ENCODE measurements at places on chromosomes 6 and 20.

DNA sequence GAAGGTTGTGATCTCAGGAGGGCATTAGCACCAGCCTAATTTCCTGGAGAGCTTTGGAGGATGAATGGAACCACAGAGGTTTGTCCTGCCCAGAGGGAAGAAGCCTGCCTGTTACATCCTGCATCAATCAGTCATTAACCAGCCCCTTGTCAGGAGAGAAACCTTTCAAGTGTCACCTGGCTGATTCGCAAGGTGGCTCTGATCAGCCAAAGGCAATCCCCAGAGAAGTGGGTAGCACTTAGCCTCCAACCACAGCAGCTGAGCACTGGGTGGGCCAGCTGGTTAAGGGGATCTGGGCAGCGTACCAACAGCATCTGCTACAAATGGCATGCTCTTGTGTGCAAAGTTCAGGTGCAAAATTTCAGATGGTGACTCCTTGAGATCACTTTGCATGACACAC is 26.9 kb downstream of the ANKEF1 start:
- no peak overlapping the region for H3K27ac ChIP-seq
- H3K27me3 ChIP-seq: no peaks in the 10 kb centered on the region
- H3K4me3 ChIP-seq: no peak overlapping the region
- H3K4me1 ChIP-seq: no peaks in the 10 kb centered on the region

- H3K4me3 ChIP-seq: no peak overlapping the region
- no peak for DNase-seq
- no peaks in the 10 kb centered on the region for H3K27me3 ChIP-seq
- H3K27ac ChIP-seq: no peak overlapping the region
Measured at GRCh38 chr20:37687478-37687805, 6.4 kb upstream of the CTNNBL1 start.

DNA sequence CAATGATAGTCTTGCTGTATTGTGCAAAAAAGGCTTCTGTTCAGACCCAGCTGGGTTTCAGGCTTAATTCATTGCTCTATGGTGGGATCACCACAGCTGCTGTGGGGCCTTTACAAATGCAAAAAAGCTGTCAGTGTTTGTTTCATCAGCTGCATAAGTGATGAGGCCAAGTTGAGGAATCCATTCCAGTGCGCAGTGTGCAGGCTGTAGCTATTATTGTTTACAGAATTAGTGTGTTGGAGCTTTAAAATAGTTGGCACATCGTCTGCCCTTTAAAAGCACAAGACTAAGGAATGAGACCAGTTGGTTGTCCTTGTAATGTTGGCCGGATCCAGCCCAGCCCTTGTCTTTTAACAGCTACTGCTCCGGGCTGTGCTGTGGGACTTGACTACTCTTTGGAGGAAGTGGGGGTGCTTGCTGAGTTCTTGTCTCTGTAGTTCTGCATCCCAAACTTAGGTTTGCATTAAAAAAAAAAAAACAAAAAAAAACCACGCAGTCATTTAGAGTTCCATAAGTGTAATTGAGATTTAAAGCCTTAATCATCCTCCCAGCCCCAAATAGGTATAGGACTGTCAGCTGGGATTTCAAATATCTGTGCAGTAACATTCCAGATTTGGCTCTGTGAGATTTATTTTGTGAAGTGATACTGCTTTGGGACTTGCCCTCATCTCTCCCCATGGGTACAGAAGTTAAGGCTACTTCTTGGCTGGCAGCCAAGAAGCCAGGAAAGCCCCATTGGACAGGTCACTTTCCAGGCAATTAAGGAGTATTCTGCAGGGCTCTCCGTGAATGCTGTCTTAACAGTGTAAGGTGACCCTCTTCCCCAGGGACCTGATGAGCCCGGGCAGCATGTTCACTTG is 19.3 kb downstream of the JARID2 start:
- no peaks in the 10 kb centered on the region for H3K27me3 ChIP-seq
- no peaks in the 10 kb centered on the region for H3K36me3 ChIP-seq
- peaks cover 11% of the 10 kb centered on the region for H3K4me1 ChIP-seq
- H3K4me3 ChIP-seq: no peak overlapping the region
- DNase-seq: no peak

DNA sequence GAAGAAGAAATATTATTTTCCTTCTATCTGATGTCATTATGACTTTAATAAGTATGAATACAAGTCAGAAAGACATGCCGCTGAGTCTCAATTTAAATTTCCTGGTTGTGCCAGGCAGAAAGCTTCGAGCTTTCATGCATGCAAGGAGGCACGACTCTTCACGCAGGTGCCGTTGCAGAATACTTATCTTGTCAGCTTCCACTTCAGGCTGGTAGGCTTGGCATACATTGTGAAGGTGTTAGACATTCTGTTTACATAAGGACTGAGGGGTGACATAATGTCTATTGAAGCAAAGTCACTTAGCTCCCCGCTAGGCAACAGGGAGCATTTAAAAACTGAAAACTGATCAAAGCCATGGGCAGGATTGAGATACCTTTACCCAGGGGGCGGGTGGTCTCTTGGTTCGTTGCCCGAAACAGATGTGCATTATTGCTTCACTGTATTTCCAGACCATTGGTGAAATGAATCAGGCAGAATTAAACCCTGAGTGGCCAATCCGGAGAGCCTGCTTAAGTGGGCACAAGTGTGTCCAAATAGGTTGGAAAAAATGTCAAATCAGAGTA is 16.4 kb downstream of the BMP6 start:
- no peaks in the 10 kb centered on the region for H3K27me3 ChIP-seq
- no peak overlapping the region for H3K27ac ChIP-seq
- H3K4me1 ChIP-seq: no peaks in the 10 kb centered on the region
- H3K4me3 ChIP-seq: no peak overlapping the region

DNA sequence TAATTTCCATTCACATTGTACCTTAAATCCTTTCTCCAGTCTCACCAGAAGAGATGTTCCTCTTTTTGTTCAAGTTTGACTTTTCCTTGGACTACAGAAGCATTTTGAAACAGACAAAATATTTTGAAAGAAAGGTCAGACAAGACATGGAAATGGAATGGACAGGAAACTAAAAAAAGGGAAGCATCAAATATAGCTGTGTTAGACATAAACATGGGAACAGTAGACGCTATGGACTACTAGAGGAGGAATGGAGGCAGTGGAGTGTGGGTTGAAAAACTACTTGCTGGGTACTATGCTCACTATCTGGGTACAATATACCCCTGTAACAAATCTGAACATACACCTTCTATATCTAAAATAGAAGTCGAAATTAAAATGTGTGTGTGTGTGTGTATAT is 4.1 kb upstream of the FAM135A start:
- H3K27ac ChIP-seq: no peak overlapping the region
- no peaks in the 10 kb centered on the region for H3K4me1 ChIP-seq
- H3K36me3 ChIP-seq: no peaks in the 10 kb centered on the region

DNA sequence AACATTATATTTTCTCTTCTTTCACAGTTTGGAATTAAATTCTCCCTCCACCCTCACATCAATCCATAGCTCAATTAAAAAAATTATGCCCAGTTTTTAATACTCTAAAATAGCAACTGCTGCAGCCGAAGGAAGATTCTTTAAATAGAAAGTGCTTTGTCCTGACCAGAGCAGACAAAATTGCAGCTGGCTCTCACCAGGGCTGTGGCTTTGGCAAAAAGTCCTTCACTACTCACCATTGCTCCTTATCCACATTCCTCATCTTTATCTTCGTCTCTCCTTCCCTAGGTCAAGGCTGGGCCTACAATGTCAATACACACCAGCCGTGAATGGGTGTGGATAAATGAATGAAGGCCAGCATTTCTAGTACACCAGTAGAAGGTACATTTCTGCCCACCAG is 107.9 kb upstream of the VGLL2 start:
- no peaks in the 10 kb centered on the region for H3K27me3 ChIP-seq
- H3K4me3 ChIP-seq: no peak overlapping the region
- no peak overlapping the region for H3K27ac ChIP-seq

GRCh38 chr6:15020119-15020770 is 225.6 kb upstream of the JARID2 start:
- H3K4me1 ChIP-seq: no peaks in the 10 kb centered on the region
- no peaks in the 10 kb centered on the region for H3K36me3 ChIP-seq
- H3K27me3 ChIP-seq: no peaks in the 10 kb centered on the region
- H3K4me3 ChIP-seq: no peak overlapping the region
- DNase-seq: no peak
- H3K27ac ChIP-seq: no peak overlapping the region

DNA sequence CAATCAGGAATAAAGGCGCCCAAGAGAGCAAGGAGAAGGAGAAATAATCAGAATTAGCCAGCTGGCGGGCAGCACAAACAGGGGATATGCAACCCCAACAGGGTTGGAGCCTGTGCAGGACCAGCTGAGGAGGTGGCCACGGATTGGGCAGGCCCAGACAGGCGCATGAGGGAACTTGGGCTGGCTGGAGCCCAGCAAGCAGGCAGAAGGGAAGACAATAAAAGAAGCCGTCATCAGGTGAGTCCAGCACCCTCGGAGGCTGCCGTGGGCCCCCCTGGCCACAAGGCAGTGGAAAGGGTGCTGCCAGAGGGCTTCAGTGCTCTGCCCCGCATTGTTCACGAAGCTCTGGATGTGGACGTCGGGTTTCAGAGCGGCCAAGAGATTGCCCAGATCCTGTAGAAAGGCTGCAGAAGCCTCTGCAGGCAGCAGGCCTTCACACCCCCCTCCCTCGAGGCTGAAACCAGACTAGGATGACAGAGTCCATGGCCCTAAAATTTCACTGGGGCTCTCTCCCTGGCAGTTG is 28.4 kb upstream of the MAFB start:
- peaks cover 5% of the 10 kb centered on the region for H3K27me3 ChIP-seq
- DNase-seq: no peak
- no peaks in the 10 kb centered on the region for H3K4me1 ChIP-seq

GRCh38 chr6:8809662-8810061 is 374.3 kb upstream of the SLC35B3 start:
- no peak overlapping the region for H3K27ac ChIP-seq
- no peaks in the 10 kb centered on the region for H3K27me3 ChIP-seq
- no peak overlapping the region for H3K4me3 ChIP-seq
- no peaks in the 10 kb centered on the region for H3K36me3 ChIP-seq

- no peaks in the 10 kb centered on the region for H3K4me1 ChIP-seq
- no peak overlapping the region for H3K4me3 ChIP-seq
- no peaks in the 10 kb centered on the region for H3K27me3 ChIP-seq
- H3K27ac ChIP-seq: no peak overlapping the region
- no peak for DNase-seq
Measured at GRCh38 chr20:48705240-48706115, 122.3 kb downstream of the PREX1 start.

DNA sequence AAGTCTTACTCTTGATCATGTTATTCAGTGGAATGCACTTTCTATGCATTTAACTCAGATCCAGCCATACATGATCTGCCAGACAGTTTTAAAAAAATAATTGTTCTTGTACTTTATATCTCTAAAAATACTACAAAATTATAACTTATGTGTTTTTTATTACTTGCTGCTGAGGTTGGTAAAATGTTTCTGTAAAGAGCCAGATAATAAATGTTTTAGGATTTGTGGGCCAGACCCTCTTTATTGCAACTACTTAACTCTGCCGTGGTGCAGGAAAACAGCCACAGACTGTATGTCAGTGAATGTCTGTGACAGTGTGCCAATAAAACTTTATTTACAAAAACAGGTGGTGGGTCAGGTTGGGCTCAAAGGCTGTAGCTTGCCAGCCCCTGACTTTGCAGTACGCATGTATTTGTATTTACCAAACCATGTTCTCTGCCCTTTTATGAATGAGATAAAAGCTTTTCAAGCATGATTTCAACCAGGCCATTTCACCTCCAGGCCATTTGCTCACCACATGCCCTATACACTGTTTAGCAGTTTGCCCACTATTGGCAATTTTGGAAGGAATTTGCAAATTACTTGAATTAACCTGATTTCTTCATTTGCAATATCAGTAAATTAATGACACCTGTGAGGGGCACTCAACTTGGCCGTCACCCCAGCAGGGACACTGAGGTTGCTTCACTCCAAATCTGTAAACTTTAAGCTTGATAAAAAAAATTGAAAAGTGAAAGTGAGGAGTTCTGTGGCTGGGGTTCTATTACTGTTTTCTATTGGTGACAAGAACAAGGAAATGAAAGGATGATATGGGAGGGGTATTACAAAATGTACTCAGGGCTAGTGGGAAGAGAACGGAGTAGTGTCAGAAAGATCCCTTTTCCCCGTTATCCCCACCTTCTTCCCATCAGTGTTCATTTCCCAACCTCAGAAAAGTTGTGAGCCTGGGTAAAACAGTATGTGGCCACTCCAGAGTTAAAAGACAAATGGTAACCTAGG is 133.4 kb downstream of the CEBPB start:
- H3K27me3 ChIP-seq: no peaks in the 10 kb centered on the region
- no peak overlapping the region for H3K27ac ChIP-seq
- H3K4me1 ChIP-seq: peaks cover 13% of the 10 kb centered on the region
- DNase-seq: peak; percentile 2

- no peaks in the 10 kb centered on the region for H3K4me1 ChIP-seq
- H3K27ac ChIP-seq: no peak overlapping the region
- H3K36me3 ChIP-seq: no peaks in the 10 kb centered on the region
- H3K27me3 ChIP-seq: no peaks in the 10 kb centered on the region
- H3K4me3 ChIP-seq: no peak overlapping the region
Measured at GRCh38 chr6:162620073-162620472, 107.5 kb downstream of the PRKN start.
